ENCODE measurements at places on chromosomes 12 and 14.

- no peaks in the 10 kb centered on the region for H3K4me1 ChIP-seq
- no peak overlapping the region for H3K4me3 ChIP-seq
- no peak for DNase-seq
- H3K27me3 ChIP-seq, result peaks cover 16% of the 10 kb centered on the region
Observed at GRCh38 chr14:51604073-51604472, 47.6 kb upstream of the FRMD6 start.

DNA sequence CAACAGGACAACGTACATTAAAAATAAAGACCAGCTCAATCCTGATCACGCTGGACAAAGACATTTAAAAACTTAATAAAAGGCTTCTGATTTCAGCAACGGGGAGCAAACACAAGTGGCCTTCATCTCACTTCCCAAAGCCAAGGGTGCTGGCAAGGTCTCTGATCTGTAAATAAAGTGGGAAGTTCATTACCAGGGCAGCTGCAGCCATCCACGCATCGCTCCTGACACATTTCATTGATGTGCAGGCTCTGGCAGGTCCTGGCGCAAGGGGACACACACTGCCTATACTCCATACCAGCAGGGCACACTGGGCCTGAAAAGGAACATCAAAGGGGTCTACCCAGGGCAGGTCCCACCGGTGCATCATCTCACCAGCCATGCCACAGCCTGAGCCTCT is 51.0 kb downstream of the VWF start:
- peaks cover 22% of the 10 kb centered on the region for H3K27me3 ChIP-seq
- no peaks in the 10 kb centered on the region for H3K36me3 ChIP-seq
- DNase-seq, result no peak
- H3K4me3 ChIP-seq, result no peak overlapping the region

GRCh38 chr12:115871714-115872113 is 405.8 kb downstream of the MED13L start:
- H3K27ac ChIP-seq, result no peak overlapping the region
- no peaks in the 10 kb centered on the region for H3K36me3 ChIP-seq
- no peak overlapping the region for H3K4me3 ChIP-seq
- H3K27me3 ChIP-seq, result peaks cover 31% of the 10 kb centered on the region

GRCh38 chr14:50082784-50083466 is 33.4 kb downstream of the VCPKMT start:
- peaks cover 3% of the 10 kb centered on the region for H3K36me3 ChIP-seq
- H3K27me3 ChIP-seq, result no peaks in the 10 kb centered on the region
- DNase-seq, result peak; percentile 94
- peak overlapping the region; percentile 91 for H3K27ac ChIP-seq
- peak overlapping the region; percentile 66 for H3K4me3 ChIP-seq

- no peak overlapping the region for H3K4me3 ChIP-seq
- no peak overlapping the region for H3K27ac ChIP-seq
- peaks cover 8% of the 10 kb centered on the region for H3K27me3 ChIP-seq
- DNase-seq, result peak; percentile 23
Observed at GRCh38 chr12:2016862-2017545, 12.7 kb upstream of the DCP1B start.

DNA sequence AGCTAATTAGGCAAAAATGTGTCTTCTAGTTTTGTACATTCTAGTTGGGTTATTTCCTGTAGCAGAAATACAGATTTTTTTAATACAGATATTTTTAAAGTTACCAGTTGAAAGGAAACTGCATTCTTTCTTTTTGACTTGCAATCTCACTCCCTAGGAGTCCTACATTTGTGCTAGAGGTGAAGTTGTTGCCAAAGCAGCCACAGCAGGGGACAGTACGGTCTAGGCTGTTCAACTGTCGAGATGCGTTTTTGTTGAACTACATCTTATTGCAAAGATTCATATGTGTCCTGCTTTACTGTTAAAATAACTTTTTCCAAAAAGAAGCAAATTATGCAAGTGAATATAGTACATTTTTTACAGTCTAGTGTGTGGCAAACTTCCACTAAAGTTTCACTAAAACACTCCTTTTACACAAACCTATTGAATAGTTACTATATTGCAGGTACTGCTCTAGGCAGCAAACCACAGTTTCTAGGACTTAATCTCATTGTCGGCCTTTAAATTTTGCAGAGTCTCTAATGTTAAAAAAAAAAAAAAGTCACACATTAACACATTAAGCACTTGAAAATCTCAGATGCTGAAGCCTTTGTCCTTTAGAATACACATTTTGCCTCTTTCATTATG is 30.2 kb upstream of the SRGAP1 start:
- H3K4me3 ChIP-seq, result no peak overlapping the region
- DNase-seq, result no peak
- H3K27me3 ChIP-seq, result peaks cover 10% of the 10 kb centered on the region
- H3K27ac ChIP-seq, result no peak overlapping the region

DNA sequence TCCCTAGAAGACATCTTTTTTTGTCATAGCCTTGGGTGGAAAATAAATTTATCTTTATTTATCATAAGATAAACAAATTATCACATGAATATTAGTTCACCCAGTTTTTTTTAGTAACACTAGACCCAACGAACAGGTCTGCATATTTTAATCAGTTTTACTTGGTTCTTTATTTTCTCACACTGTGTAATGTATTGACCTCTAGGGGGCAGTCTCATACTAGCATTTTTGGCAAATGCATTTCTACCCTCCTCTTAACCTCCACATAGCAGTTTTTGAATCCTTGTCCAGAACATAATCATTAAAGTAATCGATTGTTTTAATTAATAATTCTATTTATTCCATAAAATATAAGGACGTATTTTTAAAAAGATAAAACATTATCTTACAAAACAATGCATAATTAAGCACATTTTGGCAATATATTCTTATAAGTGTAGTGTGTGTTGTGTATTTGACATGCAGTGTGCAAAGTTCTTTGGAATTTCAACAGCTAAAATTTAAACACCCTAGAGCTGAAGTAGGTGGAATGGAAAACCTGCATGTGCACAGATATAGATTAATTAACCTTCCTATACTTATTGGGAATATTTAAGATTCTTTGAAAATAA is 31.6 kb upstream of the PTPRQ start:
- H3K4me1 ChIP-seq, result no peaks in the 10 kb centered on the region
- no peak for DNase-seq
- no peak overlapping the region for H3K27ac ChIP-seq
- no peak overlapping the region for H3K4me3 ChIP-seq
- H3K27me3 ChIP-seq, result no peaks in the 10 kb centered on the region
- no peaks in the 10 kb centered on the region for H3K36me3 ChIP-seq

DNA sequence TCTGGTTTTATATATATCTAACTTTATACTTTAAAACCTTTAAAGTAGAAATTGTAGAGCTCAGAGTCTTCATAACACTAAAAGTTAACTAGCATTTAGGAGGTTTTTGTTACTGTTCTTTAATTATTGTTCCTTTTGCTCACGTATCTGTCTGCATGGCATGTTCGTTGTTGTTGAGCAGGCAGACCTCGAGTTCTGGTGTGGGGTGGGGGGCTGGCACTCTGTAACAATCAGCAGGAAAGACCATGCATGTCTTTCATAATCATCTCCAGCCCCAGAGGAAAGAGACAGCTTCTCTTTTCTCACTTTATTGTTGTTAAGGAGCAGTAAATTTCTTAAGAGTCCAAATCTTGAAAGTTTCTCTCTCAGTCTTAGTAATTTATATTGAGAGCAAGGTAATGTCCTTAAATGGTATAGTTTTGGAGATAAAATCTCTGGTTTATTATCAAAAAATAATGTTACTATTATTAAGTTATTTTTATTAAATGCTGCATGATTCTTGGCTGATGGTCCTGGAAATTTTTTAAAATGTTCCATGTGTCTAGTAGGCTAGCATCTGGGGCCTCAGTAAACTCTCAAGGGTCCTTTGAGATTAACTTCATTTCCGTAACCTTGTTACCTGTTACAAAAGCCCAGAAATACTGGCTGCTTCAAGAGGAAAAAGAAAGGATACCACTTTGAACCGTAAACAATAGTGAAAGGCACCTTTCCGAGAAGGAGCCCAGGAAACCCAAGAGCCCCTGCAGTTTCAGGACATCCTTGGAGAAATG is 30.3 kb downstream of the CKB start:
- H3K4me3 ChIP-seq, result no peak overlapping the region
- peaks cover 29% of the 10 kb centered on the region for H3K36me3 ChIP-seq
- no peak for DNase-seq
- no peaks in the 10 kb centered on the region for H3K4me1 ChIP-seq
- H3K27me3 ChIP-seq, result no peaks in the 10 kb centered on the region
- H3K27ac ChIP-seq, result no peak overlapping the region

DNA sequence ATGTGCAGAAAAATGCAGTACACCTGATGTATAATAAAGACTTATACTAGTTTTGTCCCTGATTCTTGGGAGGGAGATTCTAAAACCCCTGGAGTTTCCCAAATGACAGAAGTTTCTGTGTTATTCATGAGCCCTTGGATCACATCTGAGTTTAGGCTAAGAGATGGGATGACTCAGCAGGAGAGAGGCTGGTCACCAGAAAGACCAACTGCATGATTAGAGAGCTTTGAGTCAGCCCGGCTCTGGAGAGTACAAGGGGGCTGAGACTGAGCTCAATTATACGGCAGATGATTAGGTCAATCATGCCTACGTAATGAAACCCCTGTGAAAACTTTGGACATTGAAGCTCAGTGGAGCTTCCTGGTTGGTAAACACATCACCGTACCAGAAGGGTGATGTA is 174.2 kb downstream of the SSPN start:
- H3K36me3 ChIP-seq, result peaks cover 8% of the 10 kb centered on the region
- no peak overlapping the region for H3K27ac ChIP-seq
- H3K27me3 ChIP-seq, result no peaks in the 10 kb centered on the region
- no peak for DNase-seq

DNA sequence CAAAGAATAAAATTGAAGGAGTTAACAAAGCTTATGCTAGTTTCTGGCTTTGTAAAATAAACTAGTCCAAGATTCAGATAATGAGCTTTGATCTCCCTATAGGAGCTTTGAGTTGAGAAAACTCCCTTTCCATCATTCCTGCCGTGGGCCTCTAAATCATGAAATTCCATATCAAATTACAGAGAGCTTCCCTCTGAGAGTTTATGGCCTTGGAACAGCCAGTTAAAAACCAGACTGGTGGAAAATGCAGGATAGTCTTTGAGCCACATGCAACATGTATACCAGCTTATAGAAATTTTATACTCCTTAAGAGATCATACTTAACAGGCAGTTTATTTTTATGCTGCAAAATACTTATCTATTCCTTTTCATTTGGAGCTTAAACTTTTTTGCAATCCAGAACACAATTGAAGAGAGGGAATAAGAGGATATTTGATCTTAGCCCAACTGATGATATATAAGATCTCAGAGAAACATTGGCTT is 175.8 kb upstream of the ATP2B1 start:
- no peaks in the 10 kb centered on the region for H3K27me3 ChIP-seq
- H3K36me3 ChIP-seq, result no peaks in the 10 kb centered on the region
- H3K4me1 ChIP-seq, result peaks cover 29% of the 10 kb centered on the region
- no peak for DNase-seq
- no peak overlapping the region for H3K4me3 ChIP-seq
- no peak overlapping the region for H3K27ac ChIP-seq

DNA sequence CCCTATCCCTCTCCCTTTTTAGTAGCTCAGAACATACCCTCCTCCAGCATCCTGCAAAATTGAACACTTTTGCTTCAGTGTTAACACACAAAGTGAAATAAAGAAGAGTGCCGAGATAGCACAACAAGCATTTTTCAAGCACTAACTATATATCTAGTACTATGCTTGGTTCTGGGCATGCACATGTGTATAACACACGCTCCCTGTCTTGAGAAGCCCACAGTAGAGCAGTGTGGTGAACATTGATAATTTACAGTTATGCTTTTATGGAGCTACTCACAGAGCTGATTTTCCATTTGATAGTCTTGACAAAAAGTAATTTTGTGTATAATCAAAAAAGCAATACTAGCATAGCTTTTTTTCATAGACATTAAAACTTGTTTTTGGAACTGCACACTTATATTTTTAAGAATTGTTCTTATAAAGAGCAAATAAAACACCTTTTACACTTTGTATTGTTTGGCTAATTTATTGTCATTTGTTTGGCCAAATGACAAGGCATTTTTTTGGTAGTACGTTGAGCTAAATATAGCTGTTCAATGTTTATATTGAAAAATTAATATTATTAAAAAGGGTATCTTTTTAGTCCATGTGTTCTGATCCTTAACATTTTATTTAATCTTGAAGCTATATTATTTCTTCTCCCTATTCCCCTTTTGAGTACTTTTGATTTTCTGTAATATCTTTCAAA is 39.7 kb downstream of the LEMD3 start:
- H3K4me1 ChIP-seq, result peaks cover 50% of the 10 kb centered on the region
- peaks cover 9% of the 10 kb centered on the region for H3K36me3 ChIP-seq
- no peaks in the 10 kb centered on the region for H3K27me3 ChIP-seq

- H3K4me1 ChIP-seq, result peaks cover 29% of the 10 kb centered on the region
- peak overlapping the region; percentile 71 for H3K27ac ChIP-seq
- no peaks in the 10 kb centered on the region for H3K27me3 ChIP-seq
- no peaks in the 10 kb centered on the region for H3K36me3 ChIP-seq
- no peak overlapping the region for H3K4me3 ChIP-seq
Observed at GRCh38 chr14:71141701-71142374, 234.6 kb downstream of the PCNX1 start.

DNA sequence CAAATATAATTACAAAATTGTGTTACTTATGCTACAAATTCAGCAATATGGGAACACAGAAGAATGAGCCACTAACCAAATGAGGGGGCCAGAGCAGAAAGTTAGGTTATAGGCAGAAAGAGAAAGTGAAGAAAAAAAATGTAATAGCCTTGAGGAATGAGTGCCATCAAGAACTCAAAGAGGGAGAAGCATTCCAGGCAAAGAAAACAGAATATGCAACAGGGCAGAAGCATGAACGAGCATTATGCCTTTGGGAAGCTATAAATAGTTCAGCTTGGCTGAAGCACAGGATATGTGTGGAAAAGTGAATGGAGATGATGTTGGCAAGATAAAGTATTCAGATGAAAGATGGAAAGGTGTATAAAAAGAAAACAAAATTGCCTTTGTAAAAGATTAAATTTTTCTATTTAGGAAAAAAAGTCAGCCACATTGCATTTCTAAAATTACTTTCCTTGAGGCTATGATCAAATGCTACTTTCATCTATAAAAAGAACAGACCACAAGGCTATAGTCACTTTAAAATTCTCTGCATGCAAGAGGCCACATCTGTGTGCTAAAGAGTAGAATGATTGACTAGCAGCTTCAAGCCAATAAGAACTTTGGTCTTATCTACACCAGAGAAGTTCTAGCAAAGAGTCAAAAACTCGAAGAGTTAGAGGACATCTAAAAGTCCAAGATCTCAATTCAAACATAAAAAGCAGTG is 193.6 kb upstream of the GARIN6 start:
- H3K36me3 ChIP-seq, result no peaks in the 10 kb centered on the region
- no peaks in the 10 kb centered on the region for H3K4me1 ChIP-seq
- H3K4me3 ChIP-seq, result no peak overlapping the region
- no peak for DNase-seq

GRCh38 chr14:67815573-67816225 is 691 bp downstream of the ZFYVE26 start:
- H3K36me3 ChIP-seq, result peaks cover 11% of the 10 kb centered on the region
- H3K27me3 ChIP-seq, result no peaks in the 10 kb centered on the region
- DNase-seq, result no peak

Data from activated CD4-positive, alpha-beta memory T cell treated with anti-CD3 and anti-CD28 coated beads for 36 hours (primary cell).